Esophagus squamous epithelium (tissue), 5 donors: ENCODE measurements at places on chromosomes 1 and 21.

GRCh38 chr1:209791920-209792319 lies 7.6 kb upstream of the C1orf74 start:
- no peak for DNase-seq

DNA sequence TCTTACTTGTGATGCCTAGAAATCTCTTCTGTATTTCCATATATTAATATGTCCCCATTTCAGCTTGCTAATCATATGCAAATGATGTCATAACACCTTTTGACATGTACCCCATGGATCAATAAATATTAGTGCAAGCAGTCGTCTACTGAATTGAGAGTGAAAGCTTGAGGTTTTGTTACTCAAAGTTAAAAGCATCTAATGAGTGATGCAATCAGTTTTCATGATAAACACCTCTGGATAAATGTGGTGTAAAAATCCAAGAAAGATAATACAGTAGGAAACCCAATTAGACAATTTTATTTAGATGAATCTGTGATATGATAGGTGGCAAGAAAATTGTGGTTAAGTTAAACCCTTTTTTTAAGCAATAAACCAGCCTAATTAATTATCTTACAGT lies 141.2 kb upstream of the DMRTA2 start:
- DNase-seq = no peak

DNA sequence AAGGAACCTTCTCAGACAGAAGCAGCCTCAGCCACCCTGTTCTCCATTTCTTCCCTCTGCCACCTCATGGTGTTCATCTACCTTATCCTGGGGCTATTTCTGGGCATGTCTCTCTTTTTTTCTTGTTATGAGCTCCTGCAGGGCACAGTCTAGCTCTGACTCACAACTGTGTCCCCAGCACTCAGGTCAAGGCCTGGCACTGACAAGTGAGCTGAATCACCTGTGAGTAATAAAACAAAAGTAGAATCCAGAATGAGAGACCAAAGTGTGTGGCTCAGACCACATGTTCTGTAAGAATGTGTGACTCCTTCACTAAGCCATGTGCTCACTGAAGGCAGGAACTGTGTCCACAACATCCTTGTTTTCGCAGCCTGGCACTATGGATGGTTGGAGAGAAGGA lies 23.2 kb downstream of the C1orf94 start:
- DNase-seq = no peak

DNA sequence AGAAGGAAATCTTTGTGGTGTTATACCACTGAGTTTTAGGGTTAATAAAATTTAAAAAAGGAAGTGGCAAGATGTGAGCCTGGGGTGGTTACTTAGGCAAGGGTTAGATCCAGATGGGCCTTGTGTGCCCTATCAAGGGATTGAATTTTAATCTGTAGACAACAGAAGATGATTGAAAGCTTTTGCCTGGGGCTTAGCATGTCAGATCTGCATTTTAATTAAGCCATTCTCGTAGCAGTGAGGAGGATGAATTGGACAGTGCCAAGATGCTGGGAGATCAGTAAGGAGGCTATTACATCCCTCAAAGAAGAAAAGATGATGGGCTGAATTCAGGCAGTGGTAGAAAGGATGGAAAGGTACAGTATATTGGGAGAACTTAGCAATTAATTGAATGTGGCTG lies 42.3 kb downstream of the HMGB4 start:
- no peak for DNase-seq

DNA sequence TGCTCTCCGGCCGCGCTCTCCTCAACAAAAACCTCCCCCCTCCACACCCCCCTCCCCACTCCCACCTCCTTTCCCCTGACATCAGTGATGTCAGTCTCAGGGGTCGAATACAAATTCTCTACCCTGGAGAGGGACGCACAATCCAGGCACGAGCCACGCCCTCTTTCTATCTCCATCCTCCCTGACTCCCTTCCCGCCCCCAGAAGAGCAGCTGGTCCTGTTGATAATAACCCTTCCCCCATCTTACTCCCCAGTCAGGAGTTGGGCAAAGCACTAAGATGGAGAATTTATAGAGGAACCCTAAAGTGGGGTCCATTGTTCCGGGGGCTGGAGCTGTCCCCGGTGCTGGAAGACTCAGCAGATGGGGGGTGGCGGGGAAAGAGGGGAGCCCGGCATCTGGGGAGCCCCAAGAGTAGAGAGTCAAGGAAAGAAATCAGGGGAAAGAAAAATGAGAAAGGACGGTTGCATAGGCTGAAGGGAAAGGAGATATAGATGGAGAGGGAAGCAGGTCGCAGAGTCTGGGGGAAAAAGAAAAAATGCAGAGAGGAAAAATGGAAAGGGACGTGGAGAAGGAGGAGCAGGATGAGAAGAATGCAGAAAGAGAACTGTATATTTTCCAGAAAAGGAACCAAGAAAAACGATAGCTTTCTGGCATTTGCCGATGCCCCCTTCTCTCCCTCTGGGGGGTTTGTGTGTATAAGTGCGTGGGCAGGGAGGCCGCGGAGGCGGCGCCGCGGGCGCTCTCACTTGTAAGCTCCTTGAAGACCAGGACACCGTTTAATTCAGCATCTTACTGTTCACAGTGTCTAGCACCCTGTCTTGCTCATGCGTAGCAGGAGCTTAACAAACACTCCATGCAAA lies at the start of gene CELF3:
Gene CELF3, minus strand, starts transcription at position 33 of the 861 bp plus-strand sequence. CDS start 783 bp downstream, outside the sequence.
- no peak for DNase-seq
